Cortex of kidney (tissue), 1 donor: ENCODE measurements at places on chromosomes 1 and 21.

GRCh38 chr1:248750496-248750895, 5.1 kb downstream of the LYPD8 start:
- no peak for DNase-seq

DNA sequence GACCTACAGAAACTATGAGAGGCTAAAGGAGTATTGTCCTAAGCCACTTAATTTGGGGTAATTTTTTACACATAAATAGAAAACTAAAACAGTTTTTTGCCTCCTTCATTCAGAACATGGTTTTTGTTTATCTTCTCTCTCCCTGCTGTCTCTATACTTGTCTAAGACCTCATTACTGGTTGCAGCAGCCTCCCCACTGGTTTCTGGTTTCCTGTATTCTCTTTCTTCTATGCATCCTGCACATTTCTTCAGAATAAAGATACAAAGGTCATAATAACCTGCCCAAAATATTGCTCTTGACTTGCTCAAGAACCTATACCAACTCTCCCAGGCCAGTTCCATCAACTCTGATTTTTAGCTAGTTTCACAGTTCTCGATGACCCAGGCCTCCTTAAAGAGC, 19.8 kb upstream of the BOLA1 start:
- no peak for DNase-seq

DNA sequence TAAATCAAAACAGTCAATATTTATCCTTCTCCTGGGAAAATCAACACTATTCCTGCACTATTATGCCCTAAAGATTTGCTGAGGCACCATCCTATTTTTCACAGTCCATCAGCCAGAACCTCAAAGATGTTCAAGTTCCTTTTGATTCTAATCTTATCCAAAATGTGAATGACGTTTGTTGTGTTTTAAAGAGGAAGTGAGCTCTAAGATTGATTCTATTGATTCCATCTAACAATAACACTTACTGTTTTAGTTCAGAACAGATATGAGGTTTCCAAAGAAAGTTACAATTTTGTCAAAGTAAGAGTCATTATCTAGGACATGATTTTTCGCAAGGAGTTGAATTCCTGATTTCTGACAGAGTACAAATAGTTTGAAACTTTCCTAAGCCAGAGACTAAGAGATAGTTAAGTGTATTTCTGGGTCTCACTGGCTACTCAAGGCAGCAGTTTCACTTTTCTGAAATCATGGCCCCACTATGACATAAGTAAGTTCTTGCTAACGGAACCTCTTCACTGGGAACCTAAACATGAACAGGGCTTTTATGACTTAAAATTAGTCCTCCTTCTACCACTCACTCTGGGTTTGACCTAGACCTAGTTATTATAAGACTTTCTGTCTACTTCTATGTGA, 84.7 kb downstream of the LHX9 start:
- DNase-seq, result no peak

DNA sequence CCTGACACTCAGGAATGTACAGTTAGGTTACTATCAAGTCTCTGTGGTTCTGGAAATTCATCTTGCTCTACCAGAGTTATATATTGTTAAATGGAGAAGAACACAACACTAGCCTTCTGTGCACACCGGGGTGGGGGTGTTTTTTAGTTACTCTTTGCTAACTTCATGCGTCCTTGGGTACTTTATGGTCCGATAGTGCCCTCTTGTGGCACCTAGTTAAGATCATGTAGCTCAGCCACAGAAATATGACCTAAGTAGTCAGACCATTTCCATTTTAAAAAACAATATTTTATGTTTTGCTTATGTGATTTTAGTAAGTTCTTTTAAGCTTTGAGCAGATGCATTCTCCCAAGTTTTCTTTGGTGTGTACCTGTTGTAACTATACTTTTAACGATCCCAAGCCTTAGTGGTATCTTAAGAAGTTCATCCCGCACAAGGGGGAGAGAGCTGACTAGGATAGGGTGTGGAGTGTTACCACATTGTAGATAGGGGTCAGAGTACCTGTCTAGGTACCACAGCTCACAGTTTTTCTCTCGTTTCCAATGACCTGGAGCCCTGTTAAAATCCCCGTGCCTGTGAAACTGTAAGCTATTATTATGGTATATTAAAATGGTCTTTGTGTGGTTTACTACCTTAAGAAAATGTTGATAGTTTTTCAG, 20.6 kb upstream of the SH3D21 start:
- DNase-seq, result no peak

DNA sequence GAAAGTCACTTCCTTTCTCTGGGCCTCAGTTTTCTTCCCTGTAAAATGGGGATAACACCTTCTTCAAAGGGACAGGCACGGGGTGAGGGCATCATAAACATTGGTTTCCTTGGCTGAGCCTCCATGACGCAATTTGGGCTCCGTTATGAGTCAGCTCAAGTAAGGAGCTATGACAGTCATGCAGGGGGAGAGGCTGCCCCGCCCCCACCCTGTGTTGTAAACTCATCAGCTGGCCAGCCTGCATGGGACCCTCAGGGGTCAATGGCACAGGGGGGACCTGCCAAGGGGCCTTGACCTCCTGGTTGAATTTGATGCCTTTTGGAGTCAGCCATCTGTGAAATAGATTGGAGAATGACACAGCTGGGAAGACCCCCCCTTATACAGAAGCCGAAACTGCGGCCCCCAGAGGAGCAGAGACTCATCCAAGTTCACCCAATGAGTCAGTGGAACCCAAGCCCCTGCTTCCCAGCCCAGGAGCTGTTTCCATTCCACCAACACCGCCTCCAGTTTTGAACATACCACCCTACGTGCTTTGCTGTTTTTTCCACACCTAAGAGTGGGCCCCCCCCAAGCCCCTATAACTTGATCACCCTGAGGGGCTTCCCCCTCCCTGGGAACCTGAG, 36.8 kb upstream of the RUNX3 start:
- no peak for DNase-seq

DNA sequence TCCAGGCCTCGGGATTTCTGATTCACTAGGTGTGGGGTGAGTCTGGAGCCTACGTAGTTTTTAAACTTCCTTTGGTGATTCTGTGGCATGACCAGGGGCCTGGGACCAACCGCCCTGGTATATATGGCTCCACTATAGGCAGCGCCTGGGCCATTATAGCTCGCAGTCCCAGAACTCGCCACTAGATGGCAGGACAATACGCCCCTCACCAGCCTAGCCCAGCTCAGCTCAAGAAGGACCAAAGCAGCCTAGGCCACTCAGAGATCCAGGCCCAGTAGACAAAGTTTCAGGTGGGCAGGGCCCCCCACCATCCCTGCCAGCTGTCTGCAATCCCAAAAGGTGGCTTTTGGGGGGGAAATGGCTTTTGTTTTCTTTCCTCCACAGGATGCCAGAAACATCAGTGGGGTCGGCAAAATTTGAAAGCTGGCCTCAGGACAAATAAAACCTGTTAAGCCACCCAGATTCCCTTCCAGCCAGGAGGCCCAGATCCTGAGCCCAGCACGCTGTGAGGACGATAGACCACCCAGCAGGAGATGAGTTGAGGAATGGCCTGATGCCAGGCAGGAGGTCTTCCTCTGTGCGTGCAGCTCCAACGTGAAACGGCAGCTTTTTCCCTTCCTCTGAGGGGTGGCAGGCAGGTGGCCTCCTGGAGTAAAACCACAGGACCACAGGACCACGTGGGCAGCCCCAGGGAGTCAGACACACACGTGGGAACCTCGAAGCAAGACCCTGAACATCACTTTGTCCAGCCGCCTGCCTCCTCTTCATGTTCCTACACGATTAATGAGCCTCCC, 24.8 kb upstream of the TMEM51 start:
- DNase-seq, result no peak

- no peak for DNase-seq
Observed at GRCh38 chr1:159897962-159898361, 2.0 kb downstream of the CFAP45 start.

DNA sequence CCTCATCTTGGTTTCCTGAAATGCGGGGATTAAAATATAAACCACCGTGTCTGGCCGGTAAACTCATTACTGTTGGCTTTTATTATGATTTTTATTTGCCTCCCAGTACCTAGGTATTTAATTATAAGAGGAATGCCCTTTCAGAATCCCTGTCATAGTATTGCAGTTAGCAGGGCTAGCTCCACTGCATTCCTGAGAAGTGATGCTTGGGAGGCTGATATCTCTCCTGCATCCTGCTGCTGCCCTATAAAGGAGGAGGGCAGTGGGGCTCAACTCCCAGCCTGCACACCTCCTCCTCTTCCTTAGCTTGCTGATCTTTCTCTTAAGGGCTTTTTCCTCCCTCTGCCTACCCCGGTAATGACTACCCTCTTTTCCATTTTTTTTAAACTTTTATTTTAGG, 19.9 kb upstream of the DISC1 start:
- DNase-seq, result no peak

DNA sequence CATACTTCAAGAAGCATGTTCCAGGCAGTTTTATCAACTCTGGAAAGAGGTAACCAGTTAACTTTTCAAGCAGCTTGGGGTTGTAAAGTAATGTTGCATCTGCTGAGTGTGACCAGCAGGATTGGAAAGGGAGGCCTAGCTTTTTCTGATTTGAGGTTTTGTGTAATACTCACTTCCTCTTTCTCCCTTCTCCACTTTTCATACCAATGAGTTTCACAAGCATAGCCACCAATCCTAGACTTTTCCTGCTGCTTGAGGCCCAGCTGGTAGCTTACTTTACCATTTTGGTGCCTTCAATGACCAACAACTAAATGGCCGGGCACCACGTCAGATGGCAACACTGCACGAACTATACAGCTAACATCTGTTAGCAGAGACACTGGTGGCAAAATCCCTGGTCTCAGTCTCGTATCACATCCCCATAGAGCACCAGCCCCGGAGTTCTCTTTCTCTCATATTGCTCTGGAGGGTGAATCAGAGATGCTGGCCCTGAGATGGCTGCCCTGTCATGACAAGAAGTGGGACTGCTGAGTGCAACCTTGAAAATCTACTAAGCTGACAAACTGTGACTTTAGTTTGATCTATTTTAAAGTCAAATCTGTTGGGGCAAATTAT, 14.8 kb upstream of the GPR88 start:
- no peak for DNase-seq

GRCh38 chr1:24481843-24482610, 20.6 kb upstream of the RCAN3 start:
- DNase-seq, result no peak

- no peak for DNase-seq
Observed at GRCh38 chr1:56451491-56451890, 127.9 kb downstream of the PLPP3 start.

- DNase-seq, result no peak
Observed at GRCh38 chr1:147892216-147892615, 10.4 kb upstream of the GJA8 start.

DNA sequence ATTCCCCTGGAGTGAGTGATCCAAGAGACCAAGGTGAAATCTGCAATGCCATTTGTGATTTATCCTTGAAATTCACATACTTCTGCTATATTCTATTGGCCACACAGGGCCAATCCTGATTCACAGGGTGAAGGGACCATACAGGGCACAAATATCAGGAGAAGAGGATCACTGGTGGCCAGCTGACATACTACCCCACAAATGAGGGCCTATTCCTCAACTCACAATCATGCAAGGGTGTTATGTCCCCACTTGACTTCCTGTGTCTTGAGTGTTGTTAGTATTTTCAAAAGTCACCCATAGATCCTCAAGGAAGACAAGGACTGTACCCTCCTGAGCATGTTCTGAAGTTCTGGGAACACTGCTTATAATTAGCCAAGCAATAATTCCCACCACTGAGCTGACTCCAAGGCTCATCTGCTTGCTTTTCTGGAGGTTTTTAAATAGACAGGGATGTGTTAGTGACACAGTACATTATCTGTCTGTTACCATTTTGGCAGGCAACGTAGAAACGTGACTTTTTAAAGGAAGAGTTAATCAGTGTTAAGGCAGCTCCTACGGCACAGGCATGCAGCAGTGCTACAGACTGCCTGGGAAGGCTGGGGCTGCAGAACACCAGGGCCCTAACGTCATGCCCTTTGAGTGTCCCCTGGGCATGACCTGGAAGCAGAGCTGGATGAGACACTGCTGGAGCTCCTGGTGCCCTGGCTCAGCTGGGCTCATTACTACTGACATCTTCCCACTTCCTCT, 137.4 kb downstream of the FAM78B start:
- no peak for DNase-seq
